ENCODE measurements at places on chromosomes 1 and 21. TPM values are rescaled to one million over a fixed set of nuclear protein-coding genes. Genes with fewer than 3 reads are reported as not detected.

Gene NLRP3
- 5.0 TPM for total RNA-seq

Gene MYOG
- total RNA-seq = 0.11 TPM

- H3K4me3 ChIP-seq = no peak overlapping the region
- H3K27ac ChIP-seq = no peak overlapping the region
- no peaks in the 10 kb centered on the region for H3K27me3 ChIP-seq
- H3K36me3 ChIP-seq = no peaks in the 10 kb centered on the region
These were observed 7.8 kb upstream of the RBBP5 start for GRCh38 chr1:205129447-205130029.

DNA sequence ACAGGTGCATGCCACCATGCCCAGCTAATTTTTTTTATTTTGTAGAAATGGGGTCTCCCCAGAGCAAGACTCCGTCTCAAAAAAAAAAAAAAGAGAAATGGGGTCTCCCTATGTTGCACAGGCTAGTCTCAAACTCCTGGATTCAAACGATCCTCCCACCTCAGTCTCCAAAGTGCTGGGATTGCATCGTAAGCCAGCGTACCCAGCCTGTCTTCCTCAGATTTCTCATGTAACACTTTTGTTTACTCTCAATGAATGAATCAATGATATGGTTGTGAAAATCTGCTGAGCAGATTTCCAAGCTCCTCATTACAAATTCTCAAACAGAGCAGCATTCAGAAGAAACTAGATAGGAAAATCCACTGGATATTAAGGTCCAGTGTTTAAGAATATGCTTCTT is 6.6 kb downstream of the CMPK1 start:
- DNase-seq = no peak
- no peak overlapping the region for H3K4me3 ChIP-seq
- H3K27ac ChIP-seq = no peak overlapping the region
- H3K27me3 ChIP-seq = no peaks in the 10 kb centered on the region

DNA sequence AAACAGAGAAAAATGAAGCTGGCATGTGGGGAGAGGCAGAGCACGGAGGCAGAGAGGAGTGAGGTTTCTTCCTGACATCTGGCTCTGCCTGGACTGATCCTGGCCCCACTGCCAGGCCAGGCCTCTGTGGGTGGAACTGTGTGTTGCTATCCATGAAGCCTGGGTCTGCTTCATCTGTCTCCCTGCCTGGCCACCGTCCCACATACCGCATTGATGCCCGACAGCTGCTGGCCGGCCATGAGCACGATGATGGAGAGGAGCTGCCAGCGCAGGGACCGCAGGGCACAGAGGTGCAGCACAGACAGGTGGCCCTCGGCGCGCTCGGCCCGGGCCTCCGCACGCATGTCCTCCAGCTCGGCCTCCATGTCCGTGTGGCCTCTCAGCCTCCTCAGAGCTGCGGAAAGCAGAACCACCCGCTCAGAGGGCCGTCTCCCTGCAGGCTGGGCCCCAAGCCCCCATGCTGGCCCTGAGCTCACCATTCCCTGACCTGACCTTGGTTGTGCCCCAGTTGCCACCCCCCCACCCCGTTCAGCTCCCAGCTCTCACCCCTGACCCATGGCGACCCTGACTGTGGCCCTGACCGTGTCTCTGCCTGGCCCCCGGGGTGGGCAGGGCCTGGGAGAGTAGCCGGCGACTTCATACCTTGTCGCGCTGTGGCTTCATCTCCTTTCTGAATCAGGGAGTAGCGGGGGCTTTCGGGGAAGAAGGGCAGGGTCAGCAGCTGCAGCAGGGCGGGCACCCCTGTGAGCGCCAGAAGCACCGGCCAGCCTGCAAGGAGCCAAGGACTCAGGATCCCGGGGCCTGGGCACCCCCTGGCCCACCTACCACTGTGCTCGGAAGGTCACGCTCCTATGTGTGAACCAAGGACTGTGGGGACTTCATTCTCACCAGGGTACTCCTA is 11.5 kb downstream of the SLC2A7 start:
- peaks cover 18% of the 10 kb centered on the region for H3K4me1 ChIP-seq
- no peak for DNase-seq
- H3K27ac ChIP-seq = no peak overlapping the region
- no peak overlapping the region for H3K4me3 ChIP-seq

DNA sequence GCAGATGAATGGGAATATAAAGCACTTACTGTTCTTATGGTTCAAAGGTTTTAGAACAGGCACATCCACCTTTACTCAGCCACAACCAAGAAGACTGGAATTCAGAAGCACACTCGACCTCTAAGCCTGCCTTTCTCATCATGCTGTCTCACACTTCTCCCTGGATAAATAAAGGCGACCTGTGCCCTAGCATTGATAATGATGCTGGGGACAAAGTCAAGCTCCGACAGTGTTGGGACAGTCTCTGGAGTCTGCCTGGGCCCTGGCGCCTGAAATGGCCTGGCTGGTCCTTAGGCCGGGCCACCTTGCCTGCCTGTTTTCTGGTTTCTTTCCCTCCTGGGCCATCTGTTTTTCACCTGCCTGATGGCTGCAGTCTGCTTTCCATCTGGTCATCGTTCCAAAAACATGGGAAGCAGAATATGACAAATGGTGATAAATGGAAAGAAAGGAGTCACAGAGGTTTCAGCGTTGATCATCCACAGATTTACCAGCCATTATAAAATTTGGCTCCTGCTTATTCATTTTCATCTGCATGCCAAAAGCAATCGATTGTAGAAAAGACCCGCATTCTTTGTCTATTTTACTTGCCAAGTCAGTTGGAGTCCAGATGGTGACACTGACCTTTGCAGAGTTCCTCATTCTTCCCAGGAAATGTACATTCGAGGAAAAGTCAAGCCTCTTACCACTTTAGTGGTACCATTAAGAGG is 91.2 kb upstream of the KCNJ15 start:
- no peak overlapping the region for H3K27ac ChIP-seq
- peaks cover 5% of the 10 kb centered on the region for H3K4me1 ChIP-seq
- no peaks in the 10 kb centered on the region for H3K36me3 ChIP-seq
- H3K27me3 ChIP-seq = no peaks in the 10 kb centered on the region
- peak; percentile 65 for DNase-seq

DNA sequence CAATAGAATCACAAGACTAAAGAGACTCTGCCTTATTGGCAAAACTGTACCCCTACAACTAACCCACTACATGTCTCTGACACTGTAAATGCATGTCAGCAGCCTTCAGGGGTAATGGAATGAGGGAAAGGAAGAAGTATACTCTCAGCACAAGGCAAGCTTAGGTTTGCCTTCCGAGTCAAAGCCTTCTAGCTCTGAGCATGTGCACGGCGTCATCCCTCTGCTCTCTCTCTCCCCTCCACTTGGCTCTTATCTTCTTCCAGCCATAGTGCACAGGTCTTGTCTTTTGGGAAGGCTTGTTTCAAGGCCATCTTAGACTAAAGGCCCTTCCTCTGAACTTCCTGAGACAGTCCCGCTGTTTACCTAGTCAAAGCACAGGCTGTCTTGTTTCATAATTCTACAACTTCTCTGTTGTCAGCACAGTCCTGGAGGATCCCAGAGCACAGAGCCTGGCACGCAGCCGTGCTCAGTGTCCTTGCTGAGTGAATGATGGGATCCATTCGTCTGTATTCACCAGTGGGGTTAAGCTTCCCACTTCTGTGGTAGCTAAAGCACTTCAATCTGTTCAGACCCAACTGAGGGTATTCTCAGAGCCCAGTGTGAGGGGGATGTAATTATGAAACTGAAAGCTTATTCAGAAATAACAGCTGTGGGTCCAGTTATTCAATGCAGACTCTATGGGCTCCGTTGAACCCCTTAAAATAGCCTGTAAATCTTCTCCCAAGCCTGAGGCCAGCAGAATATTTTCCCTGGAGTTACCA is 166.5 kb upstream of the PLD5 start:
- DNase-seq = peak; percentile 30
- H3K27ac ChIP-seq = no peak overlapping the region
- no peaks in the 10 kb centered on the region for H3K27me3 ChIP-seq

DNA sequence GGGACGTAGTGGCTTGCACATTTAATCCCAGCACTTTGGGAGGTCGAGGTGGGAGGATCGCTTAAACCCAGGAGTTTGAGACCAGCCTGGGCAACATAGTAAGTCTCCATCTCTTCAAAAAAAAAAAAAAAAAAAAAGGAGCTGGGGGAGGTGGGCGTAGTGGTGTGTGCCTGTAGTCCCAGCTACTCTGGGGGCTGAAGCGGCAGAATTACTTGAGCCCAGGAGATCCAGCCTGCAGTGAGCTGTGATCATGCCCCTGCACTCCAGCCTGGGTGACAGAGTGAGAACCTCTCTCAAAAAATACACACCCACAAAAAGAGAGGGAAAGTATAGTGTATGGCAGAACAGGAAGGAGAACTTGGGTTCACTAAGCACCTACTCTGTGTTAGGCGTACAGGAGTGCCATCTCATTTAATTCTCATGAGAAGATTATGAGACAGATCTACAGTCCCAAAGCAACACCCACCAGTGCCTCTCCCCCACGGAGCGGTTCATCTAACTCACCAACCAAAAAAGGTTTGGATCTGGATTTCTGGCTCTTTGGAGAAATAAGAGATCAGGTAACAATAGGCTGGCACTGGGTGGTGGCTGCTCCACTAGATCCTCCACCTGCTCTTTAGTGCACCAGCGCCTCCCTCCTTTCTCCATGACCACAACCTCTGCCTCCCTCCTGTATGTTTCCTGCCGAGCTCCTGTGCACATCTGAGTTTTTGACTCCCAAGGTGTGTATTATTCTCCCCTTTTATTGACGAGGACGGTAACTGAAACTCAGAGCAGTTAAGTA is 1.4 kb upstream of the TRAF5 start:
- no peak overlapping the region for H3K27ac ChIP-seq
- peaks cover 11% of the 10 kb centered on the region for H3K4me1 ChIP-seq
- H3K27me3 ChIP-seq = peaks cover 6% of the 10 kb centered on the region
- no peak overlapping the region for H3K4me3 ChIP-seq
- no peaks in the 10 kb centered on the region for H3K36me3 ChIP-seq
- no peak for DNase-seq

DNA sequence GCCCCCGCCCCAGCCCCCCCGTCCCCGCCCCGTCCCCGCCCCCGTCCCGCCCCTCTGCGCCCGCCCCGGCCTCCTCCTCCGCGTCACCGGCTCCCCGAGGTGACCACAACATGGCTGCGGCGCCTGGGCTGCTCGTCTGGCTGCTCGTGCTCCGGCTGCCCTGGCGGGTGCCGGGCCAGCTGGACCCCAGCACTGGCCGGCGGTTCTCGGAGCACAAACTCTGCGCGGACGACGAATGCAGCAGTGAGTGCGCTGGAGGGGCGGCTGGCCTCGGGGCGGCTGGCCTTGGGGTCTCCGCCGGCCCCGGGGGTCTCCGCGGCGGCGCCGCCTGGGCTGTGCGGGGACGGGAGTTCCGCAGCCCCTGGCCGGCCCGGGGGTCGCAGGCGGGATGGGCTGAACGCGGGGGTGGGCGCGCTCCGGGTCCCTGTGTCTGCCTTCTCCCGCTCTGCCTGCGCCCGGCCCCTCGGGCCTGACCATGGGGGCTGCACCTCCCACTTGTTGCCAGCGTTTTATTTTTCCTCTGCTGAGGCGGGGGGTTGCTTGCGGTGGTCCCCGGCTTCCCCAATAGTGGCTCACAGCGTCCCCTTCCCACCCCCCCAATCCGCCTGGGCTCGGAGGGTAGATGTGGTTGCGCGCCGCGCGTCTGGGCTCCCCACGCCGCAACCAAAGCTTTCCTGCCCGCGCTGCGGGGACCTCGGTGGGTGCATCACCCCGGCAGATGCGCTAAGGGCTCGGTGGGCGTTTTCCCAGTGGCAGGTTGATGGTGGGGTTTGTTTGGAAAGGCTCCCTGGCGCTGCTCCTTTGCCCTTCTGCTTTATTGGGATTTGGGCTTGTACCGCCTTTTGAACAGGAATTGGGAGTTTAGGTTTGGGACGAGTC is at the start of gene MIA3:
Gene MIA3, plus strand, starts transcription at position 97 of the 879 bp plus-strand sequence. Its CDS starts 14 bp downstream, at position 111.
- peak within 1 kb of the TSS; percentile 72 for H3K4me3 ChIP-seq
- H3K27ac ChIP-seq = peak within 1 kb of the TSS; percentile 65
- no peak for DNase-seq
- H3K4me1 ChIP-seq = peaks cover 8% of the 10 kb centered on the region
- H3K36me3 ChIP-seq = peaks cover 6% of the 10 kb centered on the region
- no peaks in the 10 kb centered on the region for H3K27me3 ChIP-seq

DNA sequence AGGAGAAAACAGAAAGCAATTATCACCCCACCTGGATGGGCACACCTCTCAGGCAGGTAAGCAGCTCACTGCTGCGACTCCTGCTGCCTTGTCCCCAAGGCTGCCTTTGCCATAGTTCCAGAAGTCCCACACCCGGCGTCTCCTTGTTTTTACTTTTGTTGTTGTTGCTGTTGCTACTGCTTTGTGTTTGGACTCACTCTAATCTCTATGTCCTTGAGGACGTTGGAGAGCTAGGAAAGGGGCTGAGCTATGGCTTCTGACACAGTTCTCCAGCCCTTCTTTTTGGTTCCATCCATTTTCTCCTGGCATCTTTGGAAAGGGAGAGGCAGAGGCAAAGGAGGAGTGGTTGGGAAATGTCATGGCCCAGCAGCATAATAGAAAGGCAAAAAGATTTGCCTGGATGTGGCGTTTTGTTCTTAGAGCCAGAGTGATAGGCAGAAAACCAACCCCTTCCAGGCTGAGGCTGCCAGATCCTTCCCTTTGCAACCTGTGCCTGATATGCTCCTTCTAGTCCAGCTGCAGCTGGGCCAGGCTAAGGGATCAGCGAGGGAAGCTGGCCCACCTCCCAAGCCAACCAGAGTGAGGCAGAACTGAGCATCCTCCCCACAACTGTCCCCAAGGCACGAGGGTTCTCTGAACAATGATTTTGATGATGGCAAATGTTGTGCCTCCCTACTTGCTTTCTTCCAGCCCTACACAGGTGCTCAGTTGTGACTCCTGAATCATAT is 270.7 kb downstream of the ASTN1 start:
- H3K27me3 ChIP-seq = no peaks in the 10 kb centered on the region
- peaks cover 24% of the 10 kb centered on the region for H3K36me3 ChIP-seq
- H3K4me3 ChIP-seq = no peak overlapping the region
- no peak overlapping the region for H3K27ac ChIP-seq

DNA sequence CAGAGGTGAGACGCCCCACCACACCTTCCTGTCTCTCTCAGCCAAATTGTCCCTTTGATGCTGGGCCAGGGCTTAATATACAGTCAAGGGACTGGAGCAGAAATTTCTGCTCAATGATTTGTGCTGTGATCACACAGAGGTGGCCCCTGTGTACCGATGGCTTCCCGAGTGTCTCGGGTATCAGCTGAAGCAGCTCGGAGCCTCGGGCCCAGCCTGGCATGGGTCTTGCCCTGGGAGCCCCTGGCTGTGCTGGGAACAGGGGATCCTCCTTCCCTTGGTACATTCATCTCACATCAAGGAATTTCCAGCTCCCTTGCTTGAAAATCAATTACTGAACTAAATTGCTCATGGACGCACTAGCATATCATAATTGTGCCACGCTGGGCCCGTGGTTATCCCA is 148.8 kb upstream of the C1orf174 start:
- no peaks in the 10 kb centered on the region for H3K27me3 ChIP-seq
- H3K36me3 ChIP-seq = no peaks in the 10 kb centered on the region
- no peak for DNase-seq
- H3K4me3 ChIP-seq = no peak overlapping the region
- H3K27ac ChIP-seq = no peak overlapping the region

GRCh38 chr21:41766883-41767605 is at the start of gene RIPK4:
Gene RIPK4, minus strand, starts transcription at chr21:41767052. Its CDS starts 11 bp downstream, at chr21:41767041.
- no peaks in the 10 kb centered on the region for H3K36me3 ChIP-seq
- peaks cover 19% of the 10 kb centered on the region for H3K4me1 ChIP-seq
- DNase-seq = peak; percentile 29
- H3K27me3 ChIP-seq = peaks cover 98% of the 10 kb centered on the region
- H3K27ac ChIP-seq = no peak within 1 kb of the TSS
- H3K4me3 ChIP-seq = no peak within 1 kb of the TSS

- no peaks in the 10 kb centered on the region for H3K36me3 ChIP-seq
- DNase-seq = no peak
- no peak overlapping the region for H3K27ac ChIP-seq
- H3K27me3 ChIP-seq = no peaks in the 10 kb centered on the region
These were observed 34.6 kb upstream of the HIVEP3 start for GRCh38 chr1:41953291-41953690.
